ENCODE measurements at places on chromosomes 7 and 10.

GRCh38 chr10:90180886-90181691 lies 479.7 kb downstream of the KIF20B start:
- DNase-seq, result no peak

GRCh38 chr7:17013204-17013603 lies 131.4 kb upstream of the AGR3 start:
- DNase-seq, result no peak

- DNase-seq, result no peak
These were observed 120.2 kb downstream of the TEX36 start for GRCh38 chr10:125562737-125563136.

GRCh38 chr10:100972904-100973535 lies 3.7 kb downstream of the SEMA4G start:
- peak; percentile 13 for DNase-seq

- no peak for DNase-seq
These were observed 966.8 kb downstream of the LRMDA start for GRCh38 chr10:76398043-76398710.

DNA sequence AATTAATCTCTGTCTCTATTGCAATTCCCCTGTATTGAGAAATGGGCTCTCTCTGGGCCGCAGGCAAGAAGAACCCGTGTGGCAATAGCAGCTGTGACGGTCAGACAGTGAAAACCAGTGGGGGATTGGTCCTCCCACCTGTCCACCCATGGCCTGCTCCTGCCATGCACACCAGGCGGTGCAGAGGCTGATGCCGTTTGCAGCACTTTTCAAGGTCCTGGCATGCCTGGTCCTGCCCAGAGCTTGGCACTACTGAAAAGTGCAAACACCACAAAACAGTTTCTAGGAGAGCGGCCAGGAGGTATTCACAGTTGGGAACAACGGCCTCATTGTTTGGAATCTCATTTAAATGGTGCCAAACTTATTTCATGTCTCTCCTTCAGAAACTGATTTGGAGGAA lies 41.5 kb downstream of the PSPH start:
- DNase-seq, result peak; percentile 74

- no peak for DNase-seq
These were observed 139.4 kb downstream of the KCNMA1 start for GRCh38 chr10:77498210-77498609.
